ENCODE measurements at places on chromosomes 5 and 9. TPM values are rescaled to one million over a fixed set of nuclear protein-coding genes. Genes with fewer than 3 reads are reported as not detected.

Gene STPG3
- total RNA-seq: not detected

Gene PCDHAC2
- 16.0 TPM for total RNA-seq

Gene LECT2
- not detected for total RNA-seq

Gene GLRA1
- not detected for total RNA-seq

Gene RALGDS
- total RNA-seq: 31.3 TPM

Gene CCNO
- total RNA-seq: 1.2 TPM

Gene SPINK1
- 3.6 TPM for total RNA-seq

Gene SLC36A2
- not detected for total RNA-seq

Gene ZNF474
- not detected for total RNA-seq

Gene DND1
- not detected for total RNA-seq

Gene DRD1
- not detected for total RNA-seq

Gene FOXE1
- 2.1 TPM for total RNA-seq

Gene SVEP1
- total RNA-seq: 1.2 TPM

Gene LCP2
- total RNA-seq: not detected

Gene S100Z
- total RNA-seq: not detected

Gene SLC6A19
- not detected for total RNA-seq

Gene SOHLH1
- not detected for total RNA-seq

Gene HAVCR2
- total RNA-seq: 0.43 TPM

Gene ADAMTSL2
- under 0.01 TPM for total RNA-seq

Gene RABGAP1
- 32.5 TPM for total RNA-seq

Gene OTP
- total RNA-seq: not detected

Gene EXOSC2
- total RNA-seq: 29.4 TPM

Gene GAPT
- not detected for total RNA-seq

Gene RMRP
- total RNA-seq: 24,624 TPM

Gene PCDHA6
- 0.48 TPM for total RNA-seq

Gene LCN9
- total RNA-seq: not detected

Gene COL15A1
- total RNA-seq: not detected

Gene GPR150
- 0.24 TPM for total RNA-seq

Gene PCDHB11
- 0.43 TPM for total RNA-seq

Gene POLR3G
- 7.0 TPM for total RNA-seq

Gene CDC25C
- total RNA-seq: not detected

Gene TAF11L13
- not detected for total RNA-seq

Gene GRXCR2
- total RNA-seq: not detected

Gene MARCOL
- not detected for total RNA-seq

Gene SCGB3A2
- total RNA-seq: not detected

Gene VLDLR
- total RNA-seq: 32.8 TPM

Gene C9
- not detected for total RNA-seq

All from tracheal epithelial cell (primary cell).